ENCODE measurements at places on chromosomes 6 and 20.

DNA sequence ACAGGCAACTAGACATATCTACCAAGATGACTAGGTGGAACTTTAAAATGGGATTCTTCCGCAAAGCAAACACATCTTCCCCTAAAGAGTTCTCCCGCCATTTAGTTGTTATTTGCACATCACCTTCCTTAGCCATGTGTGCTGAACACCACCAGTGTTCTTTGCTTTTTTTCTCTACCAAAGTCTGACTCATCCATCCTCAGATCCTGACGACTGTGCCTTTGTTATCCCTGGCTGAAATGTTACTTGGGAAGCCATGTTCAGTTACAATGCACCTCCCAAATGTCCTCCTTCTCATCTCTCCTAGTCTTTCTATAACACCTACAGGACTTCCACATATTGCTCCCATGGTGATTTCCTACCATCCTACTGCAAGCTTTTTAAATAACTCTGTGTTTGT is 593.5 kb upstream of the ARID1B start:
- no peak for DNase-seq

GRCh38 chr6:88964509-88964908 is 1.1 kb upstream of the RNGTT start:
- no peak for DNase-seq

GRCh38 chr6:125863023-125863422 is 72.3 kb downstream of the NCOA7 start:
- no peak for DNase-seq

GRCh38 chr6:108822401-108822800 is 25.8 kb upstream of the ARMC2 start:
- DNase-seq, result no peak

DNA sequence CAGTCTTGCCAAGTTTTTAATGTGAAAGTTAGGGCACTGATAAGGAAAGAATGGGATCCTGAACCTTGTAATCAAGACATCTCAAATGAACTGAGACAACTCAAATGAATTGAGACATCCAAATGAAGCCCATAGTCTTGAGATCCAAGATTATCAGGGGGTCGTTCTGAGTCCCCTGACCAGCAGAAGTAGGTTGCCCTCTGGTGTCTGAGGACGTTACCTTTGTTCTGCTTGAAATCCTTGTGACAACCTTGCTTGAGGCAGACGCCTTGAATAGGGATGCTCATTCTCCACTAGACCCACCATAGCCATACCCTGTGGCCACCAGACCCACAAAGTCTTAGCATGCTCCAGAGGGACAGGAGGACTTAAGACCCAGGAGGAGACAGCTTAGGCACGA is 37.7 kb downstream of the ZBTB9 start:
- no peak for DNase-seq

DNA sequence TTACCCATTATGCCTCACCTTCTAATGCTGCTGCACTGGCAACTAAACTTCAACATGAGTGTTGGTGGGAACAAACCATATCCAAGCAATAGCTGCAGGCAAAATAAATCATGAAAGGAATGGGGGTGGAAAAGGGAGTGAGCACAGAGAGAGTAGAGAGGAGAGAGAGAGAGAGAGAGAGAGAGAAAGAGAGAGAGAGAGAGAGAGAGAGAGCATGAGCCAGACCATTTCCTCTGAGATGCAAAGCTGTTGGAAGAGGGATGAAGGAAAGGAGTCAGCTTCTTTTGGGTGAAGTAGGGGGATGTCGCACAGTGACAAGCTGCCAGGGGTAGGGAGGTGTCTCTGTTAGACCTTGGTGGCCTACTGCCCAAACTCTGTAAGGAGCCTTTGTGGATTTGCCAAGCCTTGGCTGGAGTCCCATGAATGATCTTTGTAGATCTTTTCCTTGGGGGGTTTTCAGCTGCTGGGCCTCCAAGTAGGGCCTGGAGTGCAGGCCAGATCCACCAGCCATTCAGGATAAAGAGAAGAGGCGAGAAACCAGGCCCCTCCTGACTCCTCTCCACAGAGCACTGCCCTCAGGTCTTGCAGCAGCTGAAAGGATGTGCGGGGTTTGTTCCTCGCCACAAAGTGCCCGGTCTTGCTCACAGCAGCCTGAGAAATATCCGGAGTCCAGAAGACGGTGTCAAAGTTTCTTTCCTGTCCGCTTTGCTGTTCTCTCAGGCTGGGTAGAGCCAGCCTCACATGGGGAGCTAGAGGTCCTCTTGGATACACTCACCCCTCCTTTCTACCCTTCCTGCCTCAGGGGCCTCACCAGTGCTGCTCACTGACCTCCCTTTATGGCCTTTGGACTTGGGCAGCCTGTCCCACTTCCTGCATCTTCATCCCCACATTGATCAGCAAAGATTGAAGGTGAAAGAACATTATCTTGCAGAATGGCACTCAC is 17.8 kb downstream of the BTBD3 start:
- no peak for DNase-seq

DNA sequence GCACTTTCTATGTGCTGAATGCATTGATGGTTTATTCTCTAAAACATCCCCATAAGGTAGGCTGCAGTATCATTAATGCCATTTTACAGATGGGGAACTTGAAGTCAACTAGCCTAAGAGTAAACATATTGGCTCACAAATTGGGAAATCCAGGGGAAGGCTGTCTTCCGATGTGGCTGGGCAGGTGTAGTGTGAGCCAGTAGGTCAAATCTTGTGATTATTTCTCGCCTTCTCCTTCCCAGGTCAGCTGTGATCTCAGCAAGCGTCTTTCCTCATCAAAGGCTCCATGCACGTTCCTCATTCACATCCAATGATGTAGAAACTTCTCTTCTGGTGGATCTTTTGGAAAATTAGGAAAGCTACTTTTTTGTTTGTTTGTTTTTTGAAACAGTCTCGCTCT is 94.1 kb upstream of the SHLD1 start:
- no peak for DNase-seq

- no peak for DNase-seq
These were observed 12.1 kb upstream of the HINT3 start for GRCh38 chr6:125944434-125944816.

- DNase-seq, result no peak
These were observed 161.3 kb upstream of the AGPAT4 start for GRCh38 chr6:161434921-161435747.

DNA sequence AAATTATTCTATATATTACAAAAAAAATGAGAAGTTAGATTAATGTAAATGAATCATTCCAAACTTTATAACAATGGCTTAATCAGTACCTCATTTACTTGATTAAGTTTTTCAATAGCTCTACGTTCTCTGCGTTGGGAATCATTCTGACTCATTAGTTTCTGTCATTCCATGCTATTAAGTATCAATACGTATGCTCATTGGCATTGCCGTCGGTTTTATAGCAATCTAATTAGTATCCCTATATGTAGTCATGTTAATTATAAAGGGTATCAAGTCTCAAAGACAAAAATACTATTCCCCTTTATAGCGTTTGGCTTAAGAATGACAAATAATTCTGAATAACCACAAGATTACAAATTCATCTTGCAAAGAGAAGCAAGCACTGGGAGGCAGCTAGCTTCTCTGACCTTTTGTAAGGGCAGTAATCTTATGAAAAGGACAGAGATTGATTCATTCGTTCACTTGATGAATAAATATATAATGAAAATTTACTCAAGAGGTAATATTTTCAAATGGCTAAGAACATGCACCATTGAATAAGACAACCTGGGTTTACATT is 41.8 kb downstream of the OLIG3 start:
- no peak for DNase-seq

GRCh38 chr6:82057846-82058554 is 189.5 kb downstream of the IBTK start:
- DNase-seq, result no peak

GRCh38 chr6:144215402-144215931 is 65.2 kb downstream of the STX11 start:
- no peak for DNase-seq

- no peak for DNase-seq
These were observed 268.9 kb downstream of the PREX1 start for GRCh38 chr20:48558906-48559305.

DNA sequence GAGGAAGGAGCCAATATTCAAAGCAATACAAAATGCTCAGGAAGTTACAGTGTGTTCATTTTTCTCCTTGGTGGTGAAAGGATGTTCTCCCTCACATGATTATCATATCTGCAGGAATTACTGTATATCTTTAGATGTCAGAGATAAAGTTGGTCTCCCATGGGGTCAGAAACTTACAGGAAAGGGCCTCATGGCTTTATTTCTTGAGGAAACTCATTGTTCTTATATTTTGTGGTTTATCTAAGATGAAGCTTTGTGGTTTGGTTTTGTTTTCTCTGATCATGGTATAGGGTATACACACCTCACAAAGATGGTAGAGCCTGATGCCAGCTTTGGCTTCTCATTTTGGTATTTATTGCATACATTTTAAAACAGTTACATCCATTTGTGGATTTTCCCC is 100.5 kb upstream of the STXBP5 start:
- DNase-seq, result no peak

DNA sequence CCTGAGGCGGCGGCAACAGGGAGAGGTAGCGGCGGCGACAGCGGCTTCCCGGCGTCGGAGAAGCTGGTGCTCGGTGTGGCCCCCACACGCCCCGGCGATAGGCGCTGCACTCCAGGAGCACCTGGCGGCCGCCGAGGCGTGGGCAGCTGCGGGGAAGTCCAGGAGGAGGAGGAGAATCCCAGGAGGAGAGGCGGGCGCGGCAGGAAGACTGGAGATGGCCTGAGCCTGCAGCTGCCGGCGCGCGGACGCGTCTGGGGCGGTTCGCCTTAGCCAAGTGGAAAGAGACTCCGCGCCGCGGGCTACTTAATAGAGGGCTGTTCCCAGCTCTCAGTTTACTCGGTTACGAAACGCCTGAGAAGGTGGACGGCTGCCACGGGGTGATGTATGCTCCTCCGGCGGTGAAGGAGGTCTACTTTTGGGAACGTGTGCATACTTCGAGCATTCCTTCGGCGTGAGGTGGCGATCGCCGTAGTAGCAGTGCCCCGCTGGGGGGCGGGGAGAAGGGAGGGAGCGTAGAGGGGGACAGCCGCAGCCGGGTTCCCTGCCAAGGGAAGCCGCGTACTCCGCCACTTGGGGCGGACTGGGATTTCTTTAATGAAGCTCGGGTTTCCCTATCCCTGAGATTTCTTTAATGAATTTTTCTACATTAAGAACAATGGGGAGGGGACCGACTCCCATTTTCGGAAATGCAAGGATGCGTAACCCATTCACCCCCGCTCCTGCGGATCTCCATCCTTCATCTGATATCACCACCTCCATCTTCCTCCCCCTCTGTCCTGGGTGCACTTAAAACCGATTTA is at the start of gene COL12A1:
TSS of gene COL12A1 (minus strand) at position 278 of the 800 bp plus-strand sequence. CDS start 3,261 bp downstream, outside the sequence.
- DNase-seq, result no peak

- no peak for DNase-seq
These were observed 39.6 kb downstream of the SHLD1 start for GRCh38 chr20:5789827-5790226.

DNA sequence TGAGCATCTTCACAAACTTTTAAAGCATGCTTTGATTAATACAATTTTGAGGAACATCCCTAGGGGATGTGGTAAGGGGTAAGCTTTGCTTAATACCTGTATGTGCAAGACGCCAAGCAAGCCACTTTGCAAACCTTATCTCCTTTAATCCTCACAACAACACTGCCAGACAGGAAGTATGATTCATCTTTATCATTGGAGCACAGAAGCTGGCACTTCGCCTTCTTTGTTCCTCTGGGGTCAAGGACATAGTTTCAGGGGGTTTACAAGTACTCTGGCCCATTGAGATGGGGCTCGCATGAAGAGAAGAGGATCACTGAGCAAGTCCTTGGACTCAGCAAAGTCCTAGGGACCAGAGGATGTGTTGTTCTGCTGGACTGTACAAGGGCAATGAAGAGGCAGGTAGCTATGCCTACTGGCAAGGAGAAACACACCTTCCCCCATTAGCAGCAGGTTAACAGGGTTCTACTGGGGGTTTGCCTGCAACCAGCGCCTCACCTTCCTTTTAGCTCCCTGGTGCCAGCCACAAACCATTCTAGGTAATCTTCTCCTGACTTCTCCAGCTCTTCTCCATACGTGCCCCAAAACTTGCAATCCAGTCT is 8.8 kb downstream of the TMEM244 start:
- DNase-seq, result no peak

GRCh38 chr6:84685983-84686584 is 78.3 kb downstream of the TBX18 start:
- peak; percentile 1 for DNase-seq

DNA sequence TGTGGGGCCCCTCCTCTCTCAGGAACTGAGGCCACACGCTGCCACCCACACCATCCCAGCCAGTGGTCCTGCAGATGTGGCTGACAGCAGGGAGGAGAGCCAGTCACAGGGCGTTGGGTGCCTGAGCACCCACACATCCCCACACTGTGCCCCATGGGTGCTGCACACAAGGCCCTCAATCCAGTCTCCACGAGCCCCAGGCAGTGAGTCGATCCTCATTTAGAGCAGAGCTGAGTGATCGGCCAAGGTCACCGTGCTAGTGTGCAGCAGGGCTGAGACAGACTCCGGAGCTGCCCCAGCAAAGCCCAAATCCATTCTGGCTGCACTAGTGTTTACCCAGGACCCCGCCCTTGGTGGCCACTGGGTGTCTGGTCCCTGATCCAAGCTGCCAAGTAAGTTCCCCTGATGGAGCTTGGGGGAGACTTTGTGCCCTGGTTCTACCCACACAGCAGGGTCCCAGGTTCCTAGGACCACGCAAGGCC is 9.0 kb downstream of the C20orf203 start:
- DNase-seq, result no peak

DNA sequence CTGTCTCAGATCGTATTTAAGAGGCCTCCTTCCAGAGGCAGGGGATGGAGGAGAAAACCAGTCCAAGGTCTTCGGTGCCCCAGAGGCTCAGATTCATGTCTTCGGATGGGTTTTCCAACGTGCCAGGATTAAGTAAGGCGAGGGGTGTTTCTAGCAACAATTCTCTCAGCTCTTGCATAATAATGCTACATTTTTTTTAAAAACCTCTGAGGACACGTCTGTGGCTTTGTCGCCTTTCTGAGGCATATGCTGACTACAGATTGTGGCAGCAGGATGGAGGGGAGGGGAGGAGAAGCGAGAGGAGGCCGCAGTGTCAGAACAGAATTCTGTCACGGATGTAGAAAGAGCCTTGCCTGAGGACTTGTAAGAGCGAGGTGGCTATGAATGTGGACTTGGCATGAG is 17.7 kb upstream of the CCDC167 start:
- no peak for DNase-seq

DNA sequence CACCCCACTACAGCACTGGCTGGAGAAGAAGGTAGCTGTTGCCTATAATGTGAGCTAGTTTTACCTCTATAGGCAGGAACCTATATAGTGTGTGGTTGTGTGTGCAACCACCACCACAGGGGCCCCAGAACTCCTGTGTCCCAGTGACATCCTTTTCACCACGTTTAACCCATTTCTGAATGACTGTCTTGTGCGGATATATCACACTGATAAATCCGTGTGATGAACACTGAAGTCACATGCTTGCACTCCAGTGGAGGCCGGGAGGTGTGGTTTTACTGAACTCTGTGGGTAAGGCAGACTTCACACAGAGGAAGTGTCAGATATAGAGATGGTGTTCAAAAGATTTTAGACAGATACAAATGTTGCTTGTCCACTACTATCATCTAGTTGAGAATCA is 32.5 kb downstream of the SDHAF4 start:
- DNase-seq, result no peak

DNA sequence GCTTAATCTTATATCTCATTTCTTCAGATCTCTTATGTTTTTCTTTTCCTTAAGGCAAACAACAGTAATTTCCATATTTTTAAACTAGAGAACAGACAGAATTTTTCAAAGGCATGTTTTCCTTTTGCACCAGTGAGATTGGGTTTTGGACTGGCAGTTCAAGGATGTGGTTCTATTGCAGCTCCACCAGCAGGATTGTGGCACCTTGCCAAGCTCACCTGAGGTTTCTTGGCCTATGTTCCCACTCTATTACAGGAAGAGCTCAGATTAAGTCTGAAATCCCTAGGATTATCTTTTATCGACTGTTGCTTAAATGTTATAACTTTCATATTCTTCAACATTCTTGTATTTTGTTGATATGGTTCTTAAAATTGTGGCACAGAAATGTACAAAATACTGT is 218.9 kb downstream of the PLCB4 start:
- no peak for DNase-seq
